ENCODE measurements at places on chromosomes 5 and 9.

- DNase-seq = peak; percentile 62
These were observed 796 bp downstream of the LNPEP start for GRCh38 chr5:96936431-96937320.

- DNase-seq = no peak
These were observed 15.2 kb upstream of the TNIP1 start for GRCh38 chr5:151096001-151096373.

DNA sequence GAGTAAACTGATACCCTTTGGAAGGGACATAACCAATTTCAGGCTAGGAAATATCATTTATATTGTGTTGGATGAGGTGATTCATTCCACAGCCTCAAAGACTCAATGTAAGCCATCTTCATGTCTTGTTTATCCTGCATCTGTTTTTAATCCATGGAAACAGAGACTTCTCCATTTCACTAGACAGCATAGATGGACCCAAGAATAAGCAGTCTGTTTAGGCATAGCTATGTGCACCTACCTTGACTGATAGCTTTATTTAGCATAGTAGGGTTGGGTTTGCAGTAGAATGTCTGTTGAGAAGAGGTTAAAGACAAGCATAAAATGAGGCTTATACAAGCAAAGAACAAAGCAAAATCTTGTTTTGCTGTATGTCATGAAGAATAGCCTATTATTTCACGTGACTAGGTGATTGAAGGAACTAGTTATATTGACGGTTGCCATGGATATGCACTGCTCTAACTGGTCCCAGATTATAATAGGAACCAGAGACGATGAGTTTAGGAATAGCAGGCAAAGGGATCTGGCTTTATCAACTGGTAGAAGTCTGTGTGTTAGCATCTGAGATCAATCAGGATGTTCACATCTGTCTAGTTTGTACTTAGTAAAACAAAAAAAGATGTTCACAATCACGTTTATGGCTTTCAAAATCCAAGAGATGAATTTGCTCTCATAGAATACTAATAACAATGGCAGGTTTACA lies 154.8 kb upstream of the KLF9 start:
- DNase-seq = no peak

DNA sequence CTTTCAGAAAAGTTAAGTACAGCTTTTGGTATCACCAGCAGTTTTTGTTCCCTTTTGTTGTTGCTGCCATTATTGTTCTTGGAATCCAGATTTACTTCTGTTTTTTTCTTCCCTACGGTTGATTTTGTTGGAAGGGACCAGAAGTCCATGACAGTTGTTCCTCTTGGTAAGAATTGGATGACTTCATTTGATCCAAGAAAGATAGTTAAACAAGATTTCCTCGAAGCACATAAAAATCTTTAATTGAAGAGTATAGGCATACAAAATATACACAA lies 65.4 kb downstream of the CDC42SE2 start:
- DNase-seq = no peak

DNA sequence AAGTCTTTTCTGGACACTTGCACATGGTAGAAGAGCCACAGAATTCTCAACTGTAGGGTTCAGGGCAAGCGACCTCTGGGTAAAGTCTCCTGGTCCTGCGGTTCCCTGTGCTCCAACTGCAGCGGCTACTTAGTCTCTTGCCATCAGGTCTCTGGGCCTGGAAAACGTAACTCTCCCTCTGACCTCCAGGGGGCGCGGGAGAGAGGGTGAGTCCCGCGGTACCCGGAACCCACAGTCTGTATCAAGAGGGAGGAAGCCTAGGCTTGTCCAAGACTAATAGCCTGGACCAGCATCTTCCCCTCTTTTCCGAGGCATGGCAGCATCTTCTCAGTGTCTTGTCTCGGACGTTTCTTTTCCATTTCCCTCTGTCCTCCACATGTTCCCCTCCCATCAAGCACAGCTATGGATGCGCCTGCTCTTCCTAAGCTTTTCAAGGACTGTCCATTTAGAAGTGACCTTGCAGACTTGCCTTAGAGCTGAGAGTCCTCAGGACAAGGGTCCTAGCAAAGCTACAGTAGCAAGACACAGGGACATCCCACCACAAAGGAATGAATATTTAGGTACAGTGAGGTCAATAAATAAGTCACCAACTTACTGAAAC lies 59.3 kb downstream of the FSTL4 start:
- no peak for DNase-seq

GRCh38 chr9:125635888-125636287 lies 71.1 kb downstream of the MAPKAP1 start:
- DNase-seq = no peak

- DNase-seq = no peak
These were observed 34.4 kb downstream of the ALG2 start for GRCh38 chr9:99187311-99187710.

GRCh38 chr5:32022638-32023037 lies 151.5 kb downstream of the GOLPH3 start:
- DNase-seq = no peak

DNA sequence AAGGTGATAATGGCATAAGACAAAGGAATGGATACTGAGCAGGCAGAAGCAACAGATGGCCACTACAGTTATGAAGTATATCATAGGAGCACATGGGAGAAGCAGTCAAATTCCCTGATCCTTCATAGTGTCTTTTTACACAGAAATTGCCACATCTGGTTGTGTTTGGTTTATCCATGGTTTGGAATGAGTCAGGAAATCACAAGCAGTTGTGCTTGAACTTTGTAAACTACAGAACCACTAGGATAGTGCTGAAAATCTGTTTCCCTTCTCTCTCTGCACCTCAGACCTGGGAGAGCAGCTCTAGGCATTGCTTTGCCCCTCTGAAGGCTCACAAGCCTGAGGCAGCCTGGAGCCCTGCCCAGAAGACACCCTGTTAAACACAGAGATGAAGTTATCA lies 134.0 kb downstream of the DMRT2 start:
- no peak for DNase-seq

DNA sequence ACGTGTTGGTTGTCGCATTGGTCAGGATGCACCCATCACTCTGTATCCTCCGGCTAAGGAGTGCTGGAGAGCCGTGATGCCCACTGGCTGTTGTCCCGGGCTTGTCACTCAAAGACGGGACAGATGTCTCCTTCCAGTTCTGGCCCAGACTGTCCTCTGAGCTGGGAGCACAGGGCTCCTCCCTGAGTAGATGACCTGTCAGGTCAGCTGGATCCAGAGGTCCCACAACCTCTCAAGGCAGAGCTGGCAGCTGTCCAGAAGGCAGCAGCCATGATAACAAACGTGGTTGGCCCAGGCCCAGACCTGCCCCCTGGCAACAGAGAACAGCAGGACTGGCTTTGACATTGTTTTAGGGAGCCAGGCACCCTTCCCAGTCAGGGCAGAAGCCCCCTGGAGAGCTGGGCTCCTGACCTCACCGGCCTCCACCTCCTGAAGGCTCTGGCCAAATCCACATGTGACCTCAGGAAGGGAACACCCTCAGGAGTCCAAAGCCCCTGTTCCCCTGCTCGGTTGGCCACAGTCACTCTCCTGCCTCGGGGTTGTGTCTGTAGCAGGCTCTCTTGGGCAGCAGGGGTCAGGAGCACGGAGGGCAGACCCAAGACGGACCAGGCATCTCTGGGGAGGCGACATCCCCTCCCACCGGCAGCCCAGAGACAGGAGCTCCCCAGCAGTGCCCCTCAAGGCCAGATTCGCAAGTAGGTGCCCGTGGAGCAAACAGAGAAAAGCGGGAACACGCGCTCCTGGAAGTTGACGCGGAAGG lies 10.3 kb downstream of the TRIM7 start:
- no peak for DNase-seq

GRCh38 chr9:12464910-12465512 lies 228.2 kb upstream of the TYRP1 start:
- no peak for DNase-seq

GRCh38 chr5:177366528-177367322 lies 9.0 kb downstream of the RGS14 start:
- DNase-seq = peak; percentile 87

DNA sequence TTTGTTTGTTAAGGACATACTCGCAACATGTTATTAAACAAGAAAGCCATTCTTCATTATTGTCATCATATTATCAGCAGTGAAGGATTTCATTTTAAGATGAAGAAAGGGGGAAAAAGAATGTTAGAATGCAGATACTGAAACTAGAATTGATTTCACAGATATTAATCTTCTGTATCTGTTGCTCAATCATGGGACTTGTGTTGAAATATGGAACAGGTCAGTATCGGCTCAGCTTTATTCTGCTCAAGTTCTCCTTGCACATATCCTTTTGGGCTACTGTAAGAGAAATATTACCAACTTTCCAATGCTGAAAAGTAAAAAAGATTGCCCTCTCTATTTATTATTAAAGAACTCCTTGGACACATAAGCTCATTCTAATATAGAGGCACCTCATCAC lies 13.8 kb upstream of the ANXA1 start:
- no peak for DNase-seq

- DNase-seq = no peak
These were observed 39.6 kb upstream of the SLC6A19 start for GRCh38 chr5:1161833-1162229.

Data from right atrium auricular region (tissue), 2 donors.